ENCODE measurements at places on chromosomes 7 and 10.
A peak's percentile ranks its signal among the peaks of the same experiment; 100 is the strongest.

GRCh38 chr7:87882151-87882937, 6.1 kb downstream of the DBF4 start:
- no peak for DNase-seq

GRCh38 chr7:130476297-130477150, 15.4 kb upstream of the MEST start:
- DNase-seq: peak; percentile 28

- DNase-seq: no peak
These were observed 29.9 kb downstream of the VWDE start for GRCh38 chr7:12373580-12374263.

DNA sequence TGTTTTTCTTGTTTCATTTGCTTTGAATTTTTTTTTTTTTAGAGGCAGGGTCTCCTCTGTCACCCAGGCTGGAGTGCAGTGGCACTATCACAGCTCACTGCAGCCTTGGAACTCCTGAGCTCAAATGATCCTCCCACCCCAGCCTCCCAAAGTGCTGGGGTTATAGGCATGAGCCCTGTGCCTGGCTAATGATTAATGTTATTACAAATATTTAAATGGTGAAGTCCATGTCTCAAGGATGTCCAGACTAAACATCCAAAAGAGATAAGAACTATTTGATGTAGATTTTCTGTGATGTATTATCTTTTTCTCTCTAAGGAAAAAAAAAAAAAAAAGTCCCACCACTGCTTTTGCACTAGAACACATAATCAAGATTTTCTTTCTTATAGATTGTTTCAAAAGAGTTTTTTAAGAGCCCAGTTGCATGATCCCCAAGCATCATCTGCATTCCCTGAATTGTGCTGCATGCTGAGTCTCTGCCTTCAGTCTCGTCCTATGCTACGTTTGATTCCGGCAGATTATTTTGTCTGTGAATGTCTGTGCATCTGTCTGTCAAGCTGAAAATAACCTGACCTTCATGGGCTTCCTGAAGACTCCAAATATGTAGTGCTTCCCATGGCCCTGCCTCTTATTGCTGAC, 33.4 kb downstream of the MACROH2A2 start:
- DNase-seq: no peak

DNA sequence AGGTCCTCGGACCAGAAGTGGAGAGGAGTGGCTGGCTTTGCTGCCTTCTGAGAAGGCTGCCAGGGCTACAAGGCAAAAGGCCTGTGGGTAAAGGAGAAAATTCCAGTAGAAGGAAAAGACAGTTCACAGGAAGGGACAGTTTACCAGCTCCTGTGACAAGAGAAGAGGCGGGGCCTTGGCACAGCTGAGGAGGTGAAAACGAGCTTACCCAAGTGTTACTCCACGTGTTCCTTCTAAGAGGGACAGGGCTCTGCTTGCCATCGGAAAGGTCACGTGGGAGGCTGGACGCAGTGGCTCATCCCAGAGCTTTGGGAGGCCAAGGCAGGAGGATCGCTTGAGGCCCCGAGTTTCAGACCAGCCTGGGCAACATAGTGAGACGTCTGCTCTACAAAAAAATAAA, 129.4 kb upstream of the ZNF746 start:
- no peak for DNase-seq

DNA sequence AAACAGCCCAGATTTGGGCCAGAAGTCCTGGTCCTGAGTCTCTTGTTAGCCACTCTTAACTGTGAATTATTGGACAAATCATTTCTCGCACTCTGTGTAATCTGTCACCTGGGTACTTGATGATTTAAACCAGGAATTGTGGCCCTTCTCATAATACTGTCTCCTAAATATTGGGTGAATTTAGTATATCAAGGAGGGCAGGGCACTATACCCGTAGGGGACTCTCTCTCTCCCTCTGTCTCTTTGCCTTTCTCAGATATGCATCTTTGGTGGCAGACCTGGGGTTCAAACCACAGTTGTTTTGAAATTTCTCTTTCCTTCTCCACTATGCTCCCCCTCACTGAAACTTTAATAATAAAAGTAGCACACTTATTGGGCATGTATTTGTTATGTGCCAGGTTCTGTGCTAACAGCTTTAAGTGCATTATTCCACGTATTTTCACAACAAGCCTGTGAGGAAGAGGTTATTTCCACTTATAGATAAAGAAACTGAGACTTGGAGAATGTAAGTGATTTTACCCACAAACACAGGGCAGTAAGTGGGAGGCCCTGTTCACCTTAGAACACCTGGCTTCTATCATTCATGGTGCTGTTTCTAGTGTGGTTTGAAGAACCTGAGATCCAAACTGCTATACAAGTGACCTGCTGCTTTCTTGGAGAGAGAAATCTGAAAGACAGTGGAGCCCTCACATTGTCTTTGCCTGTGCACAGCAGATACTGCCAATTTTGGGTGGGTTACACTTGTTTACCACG, 11.8 kb downstream of the FAS start:
- no peak for DNase-seq

DNA sequence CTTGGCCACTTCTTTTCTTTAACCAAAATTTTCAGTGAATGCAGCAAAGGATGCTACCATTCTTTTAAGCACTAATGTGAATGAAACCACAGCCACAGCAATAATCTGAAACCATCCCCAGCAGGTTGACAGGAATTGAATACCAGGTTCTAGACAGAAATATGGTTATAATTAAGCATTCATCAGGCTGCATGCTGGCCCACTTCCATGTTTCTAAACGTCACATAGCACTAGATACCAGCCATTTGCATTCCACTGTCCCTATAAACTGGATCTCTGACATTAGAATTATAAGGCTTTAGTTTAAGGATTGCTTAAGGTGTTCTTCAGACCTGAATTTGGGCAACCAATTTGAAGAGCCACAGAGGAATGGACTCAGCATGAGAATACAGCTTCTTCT, 340.8 kb upstream of the KLF6 start:
- no peak for DNase-seq

- no peak for DNase-seq
These were observed 47.6 kb downstream of the ABRAXAS2 start for GRCh38 chr10:124849111-124849773.

DNA sequence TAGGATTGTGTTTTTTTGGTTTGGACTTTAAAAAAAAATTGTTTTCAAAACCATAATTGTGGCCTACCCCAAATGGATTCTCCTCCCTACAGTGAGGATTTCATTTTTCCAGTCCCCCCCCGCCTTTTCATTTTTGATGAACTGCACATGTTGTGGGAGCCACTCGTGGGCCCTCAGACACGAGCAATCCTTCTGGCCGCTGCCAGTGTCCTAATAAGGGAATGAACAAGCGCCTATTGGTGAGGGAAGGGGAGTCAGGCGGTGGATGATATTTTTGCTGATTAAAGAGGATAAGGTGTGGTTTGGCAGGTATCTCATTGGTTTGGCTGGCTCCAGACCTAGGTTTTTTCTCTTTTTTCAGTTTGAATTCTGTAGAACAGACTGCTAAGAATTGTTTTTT, 78.7 kb upstream of the AGBL3 start:
- DNase-seq: peak; percentile 31

GRCh38 chr7:87598234-87599009, 2.3 kb downstream of the ABCB1 start:
- no peak for DNase-seq

GRCh38 chr7:113338071-113338696, 219.8 kb upstream of the SMIM30 start:
- DNase-seq: no peak

DNA sequence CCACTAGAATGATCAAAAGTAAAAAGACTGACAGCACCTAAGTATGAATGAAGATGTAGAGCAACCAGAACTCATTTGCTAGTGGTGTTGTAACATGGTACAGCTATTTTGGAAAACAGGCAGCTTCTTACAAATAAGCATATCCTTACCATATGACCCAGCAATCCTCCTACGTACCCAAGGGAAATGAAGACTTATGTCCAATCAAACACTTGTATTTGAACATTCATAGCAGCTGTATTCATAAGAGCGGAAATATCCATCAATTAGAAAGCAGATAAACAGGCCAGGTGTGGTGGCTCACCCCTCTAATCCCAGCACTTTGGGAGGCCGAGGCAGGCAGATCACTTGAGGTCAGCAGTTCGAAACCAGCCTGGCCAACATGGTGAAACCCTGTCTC, 53.0 kb downstream of the KLRG2 start:
- no peak for DNase-seq

- peak; percentile 84 for DNase-seq
These were observed 841 bp downstream of the GLUD1 start for GRCh38 chr10:87093632-87094372.

GRCh38 chr7:115933471-115933870, 97.1 kb downstream of the TFEC start:
- DNase-seq: peak; percentile 37

DNA sequence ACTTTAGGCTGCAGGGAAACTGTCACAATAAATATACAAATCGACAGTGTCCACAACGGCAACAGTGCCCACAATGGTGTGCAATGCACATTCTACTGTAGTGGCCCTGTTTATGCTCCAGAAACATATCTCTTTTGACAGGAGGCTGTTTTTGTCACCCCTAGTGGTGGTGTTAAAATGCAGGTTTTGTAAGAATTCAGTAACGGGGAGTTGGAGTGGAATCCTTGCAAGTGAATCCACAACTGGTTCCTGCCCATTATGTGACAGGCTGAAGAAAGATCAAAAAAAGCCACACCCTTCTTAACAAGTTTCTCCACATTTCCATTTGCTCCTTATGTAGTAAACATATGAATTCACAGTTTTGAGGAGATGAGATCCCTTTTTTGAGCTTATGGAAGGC, 58.5 kb downstream of the BEND7 start:
- no peak for DNase-seq

DNA sequence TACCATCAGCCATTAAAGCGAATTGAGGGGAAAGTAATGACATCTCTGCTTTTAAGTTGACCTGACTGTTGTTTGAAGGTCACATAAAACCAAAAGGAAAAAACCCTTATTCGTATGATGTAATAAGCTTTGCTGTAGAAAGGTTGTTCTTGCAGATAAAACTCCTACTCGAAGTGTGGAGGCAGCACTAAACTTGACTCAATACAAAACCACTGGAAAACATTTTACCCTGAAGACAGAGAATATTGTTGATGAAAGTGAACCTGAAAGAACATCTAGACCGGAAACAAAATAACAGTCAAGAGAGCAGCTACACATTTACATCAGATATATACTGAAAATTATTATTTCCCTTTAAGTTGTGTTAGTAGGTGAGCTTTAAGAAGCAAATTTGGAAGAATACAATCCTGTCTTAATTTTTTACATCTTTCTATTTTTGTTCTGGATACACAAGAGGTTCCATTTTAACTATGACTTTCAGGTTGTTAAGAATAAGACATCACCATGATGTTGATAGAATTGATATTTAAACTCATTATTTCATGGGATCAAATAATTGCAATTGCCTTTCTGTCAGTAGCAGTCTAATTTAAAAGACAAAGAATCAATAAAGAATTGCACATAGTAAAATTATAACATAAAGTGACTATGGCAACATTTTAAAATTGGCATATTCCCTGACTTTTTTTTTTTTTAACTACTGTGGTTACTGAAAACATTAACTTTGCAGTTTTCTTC, 6.4 kb downstream of the ETV1 start:
- DNase-seq: no peak

GRCh38 chr7:139838876-139839275, 9.8 kb downstream of the TBXAS1 start:
- peak; percentile 31 for DNase-seq

DNA sequence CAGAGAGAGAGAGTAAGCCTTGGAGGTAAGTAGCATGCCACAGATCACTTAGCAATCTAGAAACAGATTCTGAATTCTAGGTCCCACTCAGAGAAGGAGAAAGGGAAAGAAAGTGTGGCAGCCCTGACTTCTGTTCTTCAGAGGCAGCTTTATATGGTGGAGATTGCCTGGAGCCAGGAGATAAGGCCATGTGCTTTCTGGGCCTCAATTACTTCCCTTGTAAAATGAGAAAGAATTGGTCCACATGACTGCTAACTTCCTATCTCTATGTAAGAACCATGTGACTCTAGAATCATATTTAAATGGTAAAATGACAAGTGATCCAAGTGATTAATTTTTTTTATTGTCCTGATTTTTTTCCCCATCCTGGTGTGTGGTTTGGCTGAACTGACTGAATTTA, 64.1 kb downstream of the HHEX start:
- no peak for DNase-seq

DNA sequence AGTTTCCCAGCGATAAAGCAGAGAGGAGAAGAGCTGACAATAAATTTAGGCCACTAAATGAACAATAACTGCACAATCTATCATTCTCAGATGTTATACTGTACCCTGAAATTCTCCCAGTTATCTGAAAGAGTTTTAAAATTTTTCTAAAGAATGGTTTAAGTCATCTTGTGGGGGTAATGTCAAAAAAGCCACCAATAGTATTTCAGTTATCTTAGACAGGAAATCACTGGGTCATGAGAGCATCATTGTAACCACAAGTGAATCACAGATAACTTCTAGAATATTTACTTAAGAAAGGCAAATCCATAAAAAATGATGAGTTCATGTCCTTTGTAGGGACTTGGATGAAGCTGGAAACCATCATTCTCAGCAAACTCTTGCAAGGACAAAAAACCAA, 147.1 kb downstream of the DNAJB9 start:
- no peak for DNase-seq

GRCh38 chr7:136359333-136359903, 382.3 kb upstream of the MTPN start:
- DNase-seq: no peak

DNA sequence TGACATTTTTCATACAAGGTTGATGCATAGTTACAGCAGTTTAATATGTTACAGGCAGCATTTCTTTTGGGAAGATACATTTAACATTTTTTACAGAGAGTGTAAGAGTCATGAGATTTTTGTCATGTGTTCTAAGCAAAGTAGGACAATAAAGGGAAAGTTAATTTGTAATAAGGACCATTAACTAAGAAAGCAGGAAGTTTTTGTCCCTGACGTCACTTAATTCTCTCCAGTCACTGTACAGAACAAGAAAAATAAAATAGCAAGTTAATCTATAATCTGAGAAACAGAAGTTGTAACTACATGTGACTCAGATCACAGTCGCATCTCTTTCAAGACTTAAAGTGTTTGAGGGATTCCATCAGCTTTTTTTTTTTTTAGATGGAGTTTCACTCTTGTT, 49.5 kb upstream of the CAPZA2 start:
- no peak for DNase-seq

GRCh38 chr10:121536310-121536913, 61.8 kb downstream of the FGFR2 start:
- peak; percentile 78 for DNase-seq

GRCh38 chr10:22617516-22617915, 96.9 kb downstream of the PIP4K2A start:
- DNase-seq: no peak

DNA sequence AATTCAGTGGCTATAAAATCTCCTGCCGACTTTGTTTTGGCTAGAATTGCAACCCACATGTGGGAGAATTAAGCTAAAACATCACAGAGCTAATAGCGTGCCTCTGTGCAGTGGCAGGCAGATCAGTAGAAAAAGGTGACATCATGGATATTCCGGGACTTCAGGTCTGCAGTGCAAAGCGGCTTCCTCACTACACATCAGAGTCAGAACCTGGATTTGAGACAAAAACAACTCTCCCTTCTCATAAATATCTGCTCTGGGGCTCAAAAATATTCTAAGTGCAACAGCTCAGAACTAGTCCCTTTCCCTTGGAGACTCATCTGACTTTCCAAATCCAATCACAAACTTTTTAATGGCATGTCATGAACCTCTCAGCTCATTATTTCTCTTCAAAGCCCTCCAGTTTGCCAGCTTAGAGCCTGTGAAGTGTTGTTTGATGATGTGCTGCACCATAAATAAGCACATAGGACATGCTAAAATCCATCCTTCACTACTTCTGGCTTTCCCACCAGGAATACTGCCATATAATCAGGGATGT, 337.1 kb downstream of the RNLS start:
- peak; percentile 71 for DNase-seq

Data from eye (tissue), 1 donor.